ENCODE measurements at places on chromosomes 2 and 18. TPM values are rescaled to one million over a fixed set of nuclear protein-coding genes. Genes with fewer than 3 reads are reported as not detected.

GRCh38 chr18:46158499-46158898 is 54.3 kb downstream of the HAUS1 start:
- no peak for DNase-seq

- DNase-seq, result no peak
Observed at GRCh38 chr18:2325933-2326332, 245.4 kb downstream of the METTL4 start.

GRCh38 chr2:16617282-16618266 is 48.1 kb downstream of the CYRIA start:
- DNase-seq, result no peak

DNA sequence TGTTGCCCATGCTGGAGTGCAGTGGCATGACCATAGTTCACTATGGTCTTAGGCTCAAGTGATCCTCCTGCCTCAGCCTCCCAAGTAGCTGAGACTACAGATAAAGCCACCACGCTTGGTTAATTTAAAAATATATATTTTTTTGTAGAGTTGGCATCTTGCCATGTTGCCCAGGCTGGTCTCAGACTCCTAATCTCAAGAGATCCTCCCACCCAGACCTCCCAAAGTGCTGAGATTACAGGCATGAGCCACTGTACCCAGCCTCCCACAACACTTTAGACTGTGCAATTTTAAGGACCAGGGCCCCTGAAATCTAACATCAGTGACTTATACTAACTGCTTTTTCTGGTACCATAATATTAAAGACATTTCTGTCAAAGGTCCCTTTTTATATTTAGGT is 5.2 kb downstream of the TXNDC2 start:
- DNase-seq, result no peak

GRCh38 chr2:37713258-37713700 is 41.8 kb upstream of the CDC42EP3 start:
- DNase-seq, result no peak

GRCh38 chr2:204126705-204127104 is 190.1 kb downstream of the ICOS start:
- DNase-seq, result no peak

- DNase-seq, result no peak
Observed at GRCh38 chr18:26535630-26536029, 12.7 kb downstream of the KCTD1 start.

DNA sequence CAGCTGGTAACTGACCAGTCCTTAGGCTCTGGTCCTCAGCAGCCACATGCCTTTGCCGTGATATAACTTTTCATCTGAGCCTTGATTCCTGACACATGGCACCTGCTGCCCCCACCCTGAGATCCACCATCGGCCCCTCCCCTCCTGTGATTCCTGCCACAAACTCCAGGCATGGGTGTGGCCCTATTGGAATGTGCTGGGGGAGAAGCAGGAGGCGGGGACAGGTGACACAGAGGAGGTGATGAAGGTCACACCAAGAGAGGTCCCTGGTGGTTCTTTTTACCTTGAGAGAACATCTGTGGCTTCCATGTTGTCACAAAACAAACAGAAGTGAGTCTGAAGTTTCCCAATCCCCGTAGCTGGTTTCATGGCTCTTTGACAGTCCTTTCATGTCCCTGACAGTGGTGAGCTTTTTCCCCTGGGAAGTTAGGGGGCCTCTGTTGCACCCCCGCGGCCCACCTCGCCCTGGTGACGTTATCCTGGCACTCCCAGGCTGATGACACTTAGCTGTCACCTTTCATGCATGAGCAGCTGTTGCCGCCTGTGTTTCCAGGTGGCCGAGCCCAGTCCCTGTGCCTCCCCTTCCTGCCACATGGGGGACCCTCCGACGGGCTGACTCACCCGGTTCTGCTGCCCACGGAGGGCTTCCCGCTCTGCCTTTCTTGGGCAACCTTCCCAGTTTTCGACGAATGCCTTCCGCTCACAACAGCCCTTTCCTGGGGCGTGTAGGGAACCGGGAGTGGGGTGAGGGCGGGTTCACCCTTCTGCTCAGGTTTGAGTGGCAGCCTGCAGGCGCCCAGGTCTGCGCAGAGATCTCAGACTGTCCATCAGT is 66.3 kb upstream of the GLI2 start:
- peak; percentile 71 for DNase-seq

GRCh38 chr18:49934457-49934856 is 121.1 kb upstream of the ACAA2 start:
- DNase-seq, result peak; percentile 33

GRCh38 chr18:21486905-21487437 is 113.5 kb downstream of the ESCO1 start:
- DNase-seq, result peak; percentile 75

GRCh38 chr2:107712857-107713256 is 113.8 kb upstream of the RGPD4 start:
- no peak for DNase-seq

DNA sequence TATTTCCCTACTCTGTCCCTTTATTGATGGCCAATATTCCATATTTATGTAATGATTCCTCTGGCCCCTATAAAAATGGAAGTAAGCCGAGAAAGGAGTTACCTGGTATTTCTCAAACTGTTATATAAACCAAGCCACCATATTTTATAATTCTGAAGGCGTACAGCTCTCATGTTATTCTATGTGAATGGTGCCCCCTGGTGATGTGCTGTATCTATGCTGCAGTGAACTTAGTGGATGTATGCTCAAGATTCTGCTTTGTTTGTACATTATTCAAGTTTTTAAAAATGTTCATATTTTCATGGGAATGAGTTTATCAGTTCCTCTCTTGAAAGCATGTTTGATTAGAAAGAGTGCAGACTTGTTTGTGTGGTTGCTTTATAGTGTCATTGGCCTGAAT is 194.5 kb upstream of the LRRTM1 start:
- DNase-seq, result peak; percentile 70

DNA sequence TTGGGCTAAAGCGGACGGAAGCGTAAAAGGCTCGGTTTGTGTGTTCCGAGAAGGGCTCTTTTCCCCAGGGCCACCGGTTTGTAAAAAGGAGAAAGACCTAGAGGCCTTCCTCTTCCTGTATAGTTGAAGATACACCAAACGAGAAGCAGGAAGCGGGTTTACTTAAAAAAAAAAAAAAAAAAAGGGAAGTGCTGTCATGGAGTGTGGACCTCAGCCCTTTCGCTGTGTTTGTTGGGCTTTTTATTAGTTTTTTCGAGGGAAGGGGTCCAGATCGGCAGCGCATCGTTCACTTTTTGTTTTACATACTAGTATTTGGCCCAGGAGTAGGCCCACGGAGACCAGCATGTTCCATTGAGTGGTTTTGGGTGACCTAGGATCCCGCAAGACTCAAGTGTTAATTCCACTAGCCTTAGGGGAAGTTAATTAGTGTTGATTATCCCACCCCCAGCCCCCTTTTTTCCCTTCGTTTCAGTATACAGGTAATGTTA is 676 bp downstream of the ACTR2 start:
- peak; percentile 63 for DNase-seq

- no peak for DNase-seq
Observed at GRCh38 chr18:3877678-3878077, 427.7 kb downstream of the TGIF1 start.

DNA sequence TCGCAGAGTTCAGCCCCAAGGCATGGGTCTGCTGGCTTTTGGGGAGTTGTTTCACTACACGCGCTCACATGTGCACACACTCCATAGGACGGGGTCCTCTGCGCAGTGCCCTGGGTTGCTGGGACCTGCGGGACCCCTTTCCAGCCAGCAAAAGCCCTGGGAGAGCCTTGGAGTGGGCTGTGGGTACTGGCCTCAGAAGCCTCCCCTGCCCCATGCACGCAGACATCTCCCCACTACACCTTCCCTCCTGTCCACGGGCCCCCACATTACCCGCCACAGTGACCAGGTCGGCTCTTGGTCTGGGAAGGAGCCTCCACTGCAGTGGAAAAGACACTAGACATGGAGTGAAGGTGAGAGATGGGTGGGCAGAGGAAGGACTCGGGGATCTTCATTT is 48.5 kb downstream of the FAM168B start:
- no peak for DNase-seq

DNA sequence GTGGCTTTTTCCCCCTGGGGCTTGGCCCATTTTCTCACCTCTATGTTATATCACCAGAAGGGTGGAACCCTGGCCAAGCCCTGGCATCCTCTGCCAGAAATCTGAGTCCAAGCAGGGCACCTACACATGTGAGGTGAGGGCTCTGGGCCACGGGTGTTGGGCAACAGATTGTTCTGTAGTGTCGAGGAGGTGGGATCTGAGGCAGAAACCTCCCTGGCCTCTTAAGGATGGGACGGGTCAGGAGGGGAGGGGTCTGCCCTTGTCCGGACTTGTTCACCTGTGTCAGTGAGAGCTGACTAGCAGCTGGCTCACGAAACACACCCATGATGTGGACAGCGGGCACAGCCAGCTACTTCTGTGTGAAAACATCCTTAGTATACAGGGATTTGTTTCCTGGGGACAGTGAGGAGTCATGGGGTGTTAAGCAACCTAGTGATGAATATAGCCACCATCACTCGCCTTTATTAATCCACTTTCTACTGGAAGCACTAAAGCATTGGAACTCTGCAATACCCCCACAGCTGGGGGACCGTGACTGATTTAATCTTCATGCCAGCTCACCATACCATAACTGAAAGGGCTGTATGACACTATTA is 35.6 kb downstream of the EPAS1 start:
- no peak for DNase-seq

DNA sequence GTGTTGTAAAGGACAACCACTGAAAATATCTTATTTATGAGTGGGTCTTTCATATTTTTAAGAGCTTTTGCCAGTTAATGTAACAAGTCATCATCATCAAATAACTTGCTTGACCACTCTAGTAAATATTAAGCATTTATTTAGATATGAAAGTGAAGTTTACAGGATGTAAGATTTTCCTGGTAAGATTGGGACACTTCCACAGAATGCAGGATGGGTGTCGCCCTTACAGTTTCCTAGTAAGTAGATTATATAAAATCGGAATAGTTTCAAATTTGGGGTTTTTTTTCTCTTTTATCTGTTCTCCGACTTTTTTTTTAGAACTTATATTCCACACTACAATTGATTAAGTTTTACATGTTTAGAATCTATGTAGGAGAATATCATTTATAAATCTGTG is 14.8 kb upstream of the SLC40A1 start:
- no peak for DNase-seq

DNA sequence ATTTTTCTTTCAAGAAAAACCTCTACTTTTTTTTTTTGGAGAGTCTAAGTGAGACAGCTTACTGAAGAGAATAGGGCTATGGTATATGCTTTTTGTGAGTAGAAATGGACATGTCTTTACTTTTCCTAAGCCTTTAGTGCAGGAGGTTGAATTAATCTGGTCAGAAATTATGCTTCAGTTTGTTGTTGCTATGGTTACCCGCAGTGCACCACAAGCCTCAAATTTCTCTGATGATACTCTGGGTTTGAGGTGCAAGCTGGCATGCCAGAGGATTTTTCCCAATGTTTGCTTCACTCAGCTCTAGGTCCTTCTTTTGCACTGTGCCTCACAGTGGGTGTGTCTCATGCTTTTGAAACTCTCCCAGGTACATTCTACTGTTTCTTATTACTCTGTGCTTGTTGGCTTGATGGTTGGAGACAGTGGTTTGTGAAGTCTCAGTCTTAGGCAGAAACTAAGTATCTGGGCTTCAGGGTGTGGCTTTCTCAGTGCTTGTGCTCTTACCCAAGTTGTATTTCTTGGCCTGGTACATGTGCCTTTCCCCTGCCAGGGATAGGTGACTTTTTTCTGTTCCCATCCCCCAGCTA is 278.3 kb downstream of the RBM43 start:
- DNase-seq, result no peak

DNA sequence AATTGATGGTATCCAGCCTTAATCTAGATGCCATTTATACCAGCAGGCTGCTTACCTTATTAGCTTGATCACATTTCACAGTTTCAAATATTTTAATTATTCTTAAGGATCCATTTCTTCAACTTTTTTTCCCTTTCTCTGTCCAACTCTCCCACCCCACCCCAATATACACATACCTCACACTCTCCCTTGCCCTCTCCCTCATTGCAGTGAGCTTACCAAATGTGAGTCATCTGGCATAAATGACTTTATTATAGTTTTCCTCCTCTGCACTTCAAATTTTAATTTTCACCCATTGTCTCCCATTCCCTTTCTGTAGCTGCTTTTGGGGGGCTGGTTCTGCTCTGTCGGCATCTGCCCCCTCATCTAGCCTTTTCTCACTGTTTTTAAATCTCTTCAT is 12.9 kb downstream of the HTR2B start:
- DNase-seq, result no peak

- no peak for DNase-seq
Observed at GRCh38 chr2:141317986-141318385, 812.8 kb downstream of the LRP1B start.

DNA sequence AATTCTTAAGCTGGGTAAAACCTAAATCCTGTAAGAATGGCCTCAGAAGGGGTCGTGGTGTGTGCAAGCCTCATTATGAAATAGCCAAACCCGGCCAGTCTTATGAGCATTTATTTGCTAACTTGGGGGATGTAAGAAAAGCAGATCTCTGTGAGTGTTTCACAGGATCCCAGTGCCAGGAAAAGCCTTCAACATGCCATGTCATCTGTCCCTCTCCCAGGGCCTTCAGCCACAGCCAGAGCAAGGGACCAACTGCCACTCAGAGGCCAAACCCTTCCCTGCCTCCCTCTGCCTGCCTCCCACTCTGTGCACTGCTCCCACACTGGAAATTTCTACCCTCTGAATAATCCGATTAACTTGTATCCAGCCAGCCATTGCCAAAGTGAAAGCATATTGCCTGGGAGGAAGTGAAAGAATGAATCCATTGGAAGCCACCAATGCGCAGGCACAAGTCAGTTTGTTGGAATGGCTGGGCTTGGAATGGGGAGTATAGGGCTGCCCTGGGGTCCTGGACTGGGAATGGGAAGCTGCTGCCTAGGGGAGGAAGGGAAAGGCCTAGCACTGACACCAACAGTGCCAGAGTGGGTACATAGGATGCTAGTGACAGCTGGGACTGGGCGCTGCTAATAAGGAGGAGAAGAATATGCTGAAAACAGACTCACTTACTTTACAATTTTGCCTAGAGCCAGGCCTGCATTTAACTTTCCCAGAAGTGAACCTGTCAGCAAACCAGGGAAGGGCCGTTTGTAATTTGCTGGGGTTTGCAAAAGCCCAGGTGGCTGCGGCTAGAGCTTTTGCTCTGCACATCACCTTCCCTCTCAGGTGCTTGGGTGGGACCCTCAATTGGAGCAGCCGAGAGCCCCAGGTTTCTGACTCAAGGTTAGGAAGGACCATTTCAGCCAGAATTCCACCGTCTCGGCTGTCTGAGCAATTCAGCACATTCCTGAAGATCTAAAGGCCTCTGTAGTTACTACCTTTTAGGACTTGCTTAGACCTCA is 146.6 kb upstream of the NCK2 start:
- no peak for DNase-seq

- peak; percentile 87 for DNase-seq
Observed at GRCh38 chr2:218962859-218963492, 3.5 kb downstream of the CDK5R2 start.

Gene NT5DC4
- 0.21 TPM for total RNA-seq

Gene CAPN14
- 20.5 TPM for total RNA-seq

Gene MAP3K19
- total RNA-seq, result 0.21 TPM

Gene GNLY
- not detected for total RNA-seq

Gene PPP1R1C
- 2.5 TPM for total RNA-seq

Gene HOXD10
- total RNA-seq, result 0.62 TPM

Gene PDCD1
- not detected for total RNA-seq

Gene SULT1C2
- 0.92 TPM for total RNA-seq

Gene TXNDC9
- total RNA-seq, result 39.9 TPM

Gene EFHD1
- total RNA-seq, result 4.9 TPM

Gene UPP2
- total RNA-seq, result not detected

Gene GALNT13
- total RNA-seq, result 1.1 TPM

All from tongue (tissue), 3 donors.